ENCODE measurements at places on chromosomes 16 and 17. TPM values are rescaled to one million over a fixed set of nuclear protein-coding genes. Genes with fewer than 3 reads are reported as not detected.

DNA sequence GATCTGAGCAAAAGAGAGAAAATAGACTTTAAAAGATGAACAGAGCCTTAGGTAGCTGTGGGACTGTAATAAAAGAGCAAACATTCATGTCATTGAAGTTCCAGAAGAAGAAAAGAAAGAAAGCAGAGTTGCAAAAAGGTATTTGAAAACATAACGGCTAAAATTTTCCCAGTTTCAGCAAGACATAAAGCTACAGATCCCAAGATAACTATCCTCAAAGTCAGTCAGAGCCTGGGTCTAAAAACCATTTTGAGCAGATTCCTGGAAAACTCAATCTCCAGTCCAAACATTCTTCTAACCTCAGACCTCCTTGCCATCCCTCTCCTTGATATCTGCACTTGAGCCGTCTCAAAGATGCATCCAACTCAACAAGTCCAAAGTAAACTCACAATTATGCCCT lies 20.9 kb upstream of the CD300E start:
- no peak for DNase-seq

Gene CMTM3
- total RNA-seq = 46.3 TPM

- DNase-seq = no peak
These were observed 2.0 kb downstream of the AXIN2 start for GRCh38 chr17:65559461-65559803.

Gene SPN
- 48.3 TPM for total RNA-seq

Gene TEX19
- total RNA-seq = not detected

- DNase-seq = no peak
These were observed 27.7 kb downstream of the SRL start for GRCh38 chr16:4214215-4214621.

DNA sequence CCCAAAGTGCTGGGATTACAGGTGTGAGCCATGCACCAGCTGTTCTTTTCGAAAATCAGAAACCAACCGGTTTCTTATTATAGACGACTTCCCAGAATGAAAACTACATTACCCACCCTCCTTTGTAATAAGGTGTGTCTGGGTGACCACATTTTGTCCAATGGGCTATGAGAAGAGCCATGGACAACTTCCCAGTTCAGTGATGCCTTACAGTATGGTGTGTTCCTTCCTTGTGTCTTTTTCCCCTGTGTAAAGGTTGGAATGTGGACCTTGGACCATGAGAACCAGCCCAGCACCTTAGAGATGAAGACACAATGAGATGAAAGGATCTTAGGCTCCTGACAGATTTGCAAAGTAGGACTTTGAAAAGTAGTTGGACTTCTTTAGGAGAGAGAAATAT lies 85.0 kb upstream of the ATF7IP2 start:
- DNase-seq = no peak

- DNase-seq = no peak
These were observed 24.1 kb downstream of the NOD2 start for GRCh38 chr16:50717494-50717893.

DNA sequence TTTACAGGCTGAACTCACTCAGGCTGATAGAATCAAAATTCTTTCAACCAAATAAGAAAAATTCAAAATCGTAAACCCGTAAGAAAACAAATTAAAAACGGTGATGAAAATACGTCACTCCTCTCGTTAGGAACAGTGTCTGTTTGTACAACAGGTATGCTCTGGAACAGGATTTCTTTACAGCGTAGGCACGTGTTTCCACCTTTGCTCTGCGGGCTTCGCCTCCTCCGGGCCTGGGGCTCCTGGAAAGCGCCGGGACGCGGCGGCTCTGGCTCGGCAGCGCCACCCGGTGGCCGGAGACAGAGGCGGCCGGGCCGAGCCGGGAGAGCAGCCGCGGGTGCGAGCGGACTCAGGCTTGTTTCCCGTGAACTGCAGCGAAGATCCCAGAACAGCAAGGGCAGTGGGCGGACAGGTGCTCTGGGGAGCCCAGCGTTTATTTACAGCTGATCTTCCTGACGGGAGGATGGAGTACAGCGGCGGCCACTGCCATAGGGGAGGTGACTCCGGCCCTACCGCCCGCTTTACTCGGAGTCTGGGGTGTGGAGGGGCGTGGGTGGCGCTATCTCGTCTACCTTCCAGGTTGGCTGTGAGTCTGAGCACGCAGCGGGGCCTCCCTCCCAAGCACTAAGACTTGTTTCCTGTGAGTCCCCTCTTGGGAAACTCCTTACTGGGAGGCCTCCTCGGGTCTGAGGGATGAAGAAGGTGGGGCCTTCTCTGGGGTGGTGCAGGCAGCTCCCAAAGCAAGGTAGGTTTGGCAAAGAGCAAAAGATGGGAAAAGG lies 40.5 kb upstream of the ATP2A3 start:
- peak; percentile 53 for DNase-seq

GRCh38 chr17:75033346-75034235 lies 13.2 kb downstream of the ATP5PD start:
- DNase-seq = peak; percentile 90

DNA sequence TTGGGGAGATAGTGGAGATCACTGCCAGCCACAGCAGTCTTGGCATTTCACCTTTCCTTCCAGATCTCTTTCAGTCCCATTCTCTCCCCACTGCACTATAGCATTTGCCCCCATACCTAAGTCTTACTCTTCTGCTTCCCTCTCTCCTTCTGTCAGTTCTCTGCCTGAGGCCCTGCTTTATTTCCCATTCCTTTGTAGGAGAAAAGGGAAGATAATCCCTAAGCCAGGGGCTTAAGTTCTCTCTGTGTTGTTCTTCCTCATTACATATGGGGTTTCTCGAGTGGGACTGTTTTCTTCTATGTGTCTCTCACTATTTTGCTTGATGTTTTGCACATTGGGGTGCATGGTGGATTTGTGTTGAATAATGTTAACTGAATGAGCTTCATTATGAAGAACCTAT lies 6.4 kb downstream of the KDM6B start:
- no peak for DNase-seq
